Activated CD4-positive, alpha-beta T cell treated with anti-CD3 and anti-CD28 coated beads, Interleukin-2, amount 10 ng/mL, durations not matched to agents 24 days and 14 days (primary cell): ENCODE measurements at places on chromosomes 7 and 10.
A peak's percentile ranks its signal among the peaks of the same experiment; 100 is the strongest.

- DNase-seq: no peak
Measured at GRCh38 chr7:81031243-81031642, 112.4 kb upstream of the SEMA3C start.

- DNase-seq: no peak
Measured at GRCh38 chr7:133794479-133794878, 332.7 kb upstream of the LRGUK start.

- DNase-seq: no peak
Measured at GRCh38 chr10:110407301-110408170, 90.2 kb upstream of the DUSP5 start.

DNA sequence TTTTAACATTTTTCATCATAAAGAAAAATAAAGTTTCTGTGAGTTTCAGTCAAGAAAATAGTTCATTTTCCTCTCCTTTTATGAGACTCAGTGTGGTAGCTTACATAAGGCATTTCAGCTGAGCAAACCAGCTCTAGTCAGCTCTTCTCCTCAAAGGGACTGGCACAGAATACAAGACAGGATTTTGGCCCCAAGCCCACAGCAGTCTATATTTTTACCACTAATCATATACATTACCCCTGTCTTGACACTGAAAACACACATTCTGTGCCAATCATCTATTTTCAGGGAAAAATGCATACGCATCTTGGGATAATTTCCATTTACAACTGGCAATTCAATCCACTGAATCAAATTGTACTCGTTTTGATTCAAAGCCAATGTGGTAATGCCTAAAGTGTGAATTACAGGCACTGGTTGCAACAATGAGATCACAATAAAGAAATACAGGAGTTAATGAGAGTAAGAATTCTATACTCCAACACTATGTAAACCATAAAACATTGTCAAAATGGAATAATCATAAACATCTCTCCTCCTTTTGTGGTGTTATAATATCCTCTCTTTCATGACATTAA lies 186.4 kb downstream of the CACNA2D1 start:
- DNase-seq: no peak

DNA sequence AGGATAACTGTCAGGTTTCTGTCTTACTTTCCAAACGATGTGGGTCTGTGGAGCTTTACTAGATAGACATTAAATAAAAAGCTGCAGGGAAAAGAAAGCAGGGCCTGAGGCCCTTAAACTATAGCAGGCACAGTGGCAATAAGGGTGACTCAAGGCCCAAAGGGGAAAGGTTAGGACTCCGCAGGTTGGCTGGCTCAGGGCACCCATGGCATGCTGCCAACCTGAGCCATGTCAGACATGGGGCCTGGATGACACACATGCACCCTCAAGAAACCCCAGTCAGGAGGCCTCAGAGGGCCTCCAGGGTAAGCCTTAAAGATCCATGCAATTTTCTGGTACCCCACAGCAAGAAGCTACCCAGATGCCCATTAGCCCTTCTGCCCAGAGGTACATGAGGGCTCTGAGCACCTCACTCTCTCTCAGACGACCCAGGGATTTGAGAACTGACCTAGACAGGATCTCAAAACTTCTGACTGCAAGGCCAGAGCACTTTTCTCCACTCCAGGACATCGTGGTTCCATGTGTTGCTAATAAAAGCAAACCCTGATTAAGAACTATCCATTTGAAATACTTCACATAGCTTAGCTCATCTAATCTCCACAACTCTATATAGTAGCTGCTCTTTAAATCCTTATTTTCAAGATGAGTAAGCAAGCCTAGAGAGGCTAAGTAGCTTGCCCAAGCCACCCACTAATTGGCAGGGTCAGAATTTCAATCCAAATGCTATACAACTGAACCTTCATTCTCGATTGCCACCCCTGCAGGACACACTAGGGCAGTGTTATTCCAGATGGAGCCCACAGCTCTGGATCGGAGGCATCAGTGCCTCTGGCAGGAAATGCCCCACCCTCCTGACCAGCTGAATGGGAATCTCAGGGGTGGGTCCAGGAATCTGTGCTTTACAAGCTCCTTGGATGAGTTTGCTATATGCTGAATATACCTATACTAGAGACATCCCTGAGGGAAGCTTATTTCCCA lies 132.5 kb upstream of the EFCAB10 start:
- DNase-seq: no peak

DNA sequence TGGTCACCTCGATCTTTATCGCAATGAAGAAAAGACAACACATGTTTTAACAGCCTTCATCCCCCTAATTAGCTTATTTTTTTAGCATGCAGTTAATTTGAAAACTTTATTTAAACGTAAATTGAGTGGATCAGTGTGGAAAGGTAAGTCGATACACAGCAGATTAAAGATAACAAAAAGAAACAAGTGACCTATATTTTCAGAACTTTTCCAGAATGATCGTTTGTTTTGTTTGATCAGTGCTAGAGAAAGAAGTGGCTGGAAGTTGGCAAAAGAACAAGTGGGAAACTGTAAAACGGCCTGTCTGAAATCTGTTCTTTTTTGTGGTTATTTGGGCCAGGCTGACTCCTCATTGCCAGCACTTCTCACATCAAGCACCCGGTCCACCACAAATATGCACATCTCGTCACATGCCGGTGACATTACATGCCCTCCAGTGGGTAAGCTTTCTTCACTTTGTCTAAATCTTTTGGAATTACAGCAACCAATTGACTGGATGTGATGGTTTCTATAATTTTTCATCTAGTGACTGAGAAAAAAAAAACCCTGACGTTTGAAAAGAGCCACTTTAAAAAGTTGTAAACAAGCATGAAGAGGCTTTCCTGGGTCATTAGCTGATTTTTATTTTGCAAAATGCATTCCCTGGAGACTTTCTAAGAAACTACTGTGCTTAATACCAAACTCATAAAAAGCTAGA lies 33.2 kb downstream of the C7orf33 start:
- no peak for DNase-seq

- DNase-seq: no peak
Measured at GRCh38 chr7:142862351-142862750, 7.5 kb downstream of the EPHB6 start.

DNA sequence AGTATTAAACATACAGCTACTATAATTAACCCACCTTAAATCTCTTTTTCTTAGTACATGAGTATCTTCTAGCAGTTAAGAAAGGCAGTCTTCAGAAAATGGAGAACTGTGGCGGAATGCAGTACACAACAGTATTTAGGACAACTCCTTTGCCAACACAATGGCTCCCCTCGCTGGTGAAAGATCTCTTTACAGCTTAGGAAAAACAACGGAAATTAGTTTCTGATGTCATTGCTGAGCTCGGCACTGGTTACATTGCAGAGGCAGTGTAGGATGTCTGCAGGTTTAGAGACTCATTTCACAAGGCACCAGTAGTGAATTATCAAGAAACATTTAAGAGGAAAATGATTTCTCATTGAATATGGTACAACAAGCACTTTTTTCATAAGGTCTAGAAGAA lies 43.4 kb downstream of the GLRX3 start:
- peak; percentile 86 for DNase-seq
